H9 (cell line): ENCODE measurements at places on chromosomes 2 and 18. TPM values are rescaled to one million over a fixed set of nuclear protein-coding genes. Genes with fewer than 3 reads are reported as not detected.

RNF181 gene
- total RNA-seq, result 120 and 122 TPM in 2 replicates

GRCh38 chr2:237708961-237709360 lies 81.6 kb downstream of the LRRFIP1 start:
- peaks cover 6% of the 10 kb centered on the region; the same call in 1 of the 2 replicates for H3K4me1 ChIP-seq
- no peaks in the 10 kb centered on the region for H3K27me3 ChIP-seq
- DNase-seq, result no peak
- H3K4me3 ChIP-seq, result no peak overlapping the region
- no peak overlapping the region for H3K27ac ChIP-seq

DNA sequence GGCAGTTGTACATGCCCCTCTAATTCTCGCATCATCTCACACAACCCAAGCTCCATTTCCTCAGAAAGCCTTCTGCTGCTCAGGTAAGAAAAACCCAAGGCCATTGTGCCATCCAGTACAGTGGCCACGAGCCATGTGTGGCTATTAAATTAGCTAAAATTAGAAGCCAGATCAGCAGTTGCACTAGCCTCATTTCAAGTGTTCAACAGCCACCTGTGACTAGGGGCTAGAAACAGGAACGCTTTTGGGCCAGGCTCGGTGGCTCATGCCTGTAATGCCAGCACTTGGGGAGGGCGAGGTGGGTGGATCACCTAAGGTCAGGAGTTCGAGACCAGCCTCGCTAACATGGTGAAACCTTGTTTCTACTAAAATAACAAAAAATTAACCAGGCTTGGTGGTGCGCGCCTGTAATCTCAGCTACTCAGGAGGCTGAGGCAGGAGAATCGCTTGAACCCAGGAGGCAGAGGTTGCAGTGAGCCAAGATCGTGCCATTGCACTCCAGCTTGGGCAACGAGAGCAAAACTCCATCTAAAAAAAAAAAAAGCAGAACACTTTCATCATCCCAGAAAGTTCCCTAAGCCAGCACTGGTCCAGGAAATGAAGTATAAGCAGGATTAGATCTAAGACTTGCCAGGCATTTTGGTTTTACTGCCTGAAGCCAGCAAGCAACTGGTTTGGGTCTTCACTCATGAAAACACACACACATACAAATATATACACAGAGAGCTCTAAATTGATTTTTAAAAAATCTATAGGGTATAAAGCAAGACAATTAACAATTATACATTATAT lies 35.7 kb downstream of the ATP8B1 start:
- H3K36me3 ChIP-seq, result no peaks in the 10 kb centered on the region
- no peaks in the 10 kb centered on the region for H3K27me3 ChIP-seq
- DNase-seq, result no peak
- H3K4me3 ChIP-seq, result no peak overlapping the region
- H3K4me1 ChIP-seq, result peaks cover 6% of the 10 kb centered on the region; the same call in 1 of the 2 replicates
- no peak overlapping the region for H3K27ac ChIP-seq

- DNase-seq, result no peak
- no peak overlapping the region for H3K27ac ChIP-seq
- H3K4me3 ChIP-seq, result no peak overlapping the region
- H3K36me3 ChIP-seq, result no peaks in the 10 kb centered on the region
- no peaks in the 10 kb centered on the region for H3K4me1 ChIP-seq
- H3K27me3 ChIP-seq, result no peaks in the 10 kb centered on the region
Observed at GRCh38 chr2:38260469-38260868, 116.6 kb downstream of the ATL2 start.

- no peaks in the 10 kb centered on the region for H3K27me3 ChIP-seq
- DNase-seq, result no peak
- no peak overlapping the region for H3K4me3 ChIP-seq
- H3K4me1 ChIP-seq, result no peaks in the 10 kb centered on the region
- H3K27ac ChIP-seq, result no peak overlapping the region
- no peaks in the 10 kb centered on the region for H3K36me3 ChIP-seq
Observed at GRCh38 chr2:3076848-3077642, 300.6 kb downstream of the EIPR1 start.
